ENCODE measurements at places on chromosomes 13 and 19.

DNA sequence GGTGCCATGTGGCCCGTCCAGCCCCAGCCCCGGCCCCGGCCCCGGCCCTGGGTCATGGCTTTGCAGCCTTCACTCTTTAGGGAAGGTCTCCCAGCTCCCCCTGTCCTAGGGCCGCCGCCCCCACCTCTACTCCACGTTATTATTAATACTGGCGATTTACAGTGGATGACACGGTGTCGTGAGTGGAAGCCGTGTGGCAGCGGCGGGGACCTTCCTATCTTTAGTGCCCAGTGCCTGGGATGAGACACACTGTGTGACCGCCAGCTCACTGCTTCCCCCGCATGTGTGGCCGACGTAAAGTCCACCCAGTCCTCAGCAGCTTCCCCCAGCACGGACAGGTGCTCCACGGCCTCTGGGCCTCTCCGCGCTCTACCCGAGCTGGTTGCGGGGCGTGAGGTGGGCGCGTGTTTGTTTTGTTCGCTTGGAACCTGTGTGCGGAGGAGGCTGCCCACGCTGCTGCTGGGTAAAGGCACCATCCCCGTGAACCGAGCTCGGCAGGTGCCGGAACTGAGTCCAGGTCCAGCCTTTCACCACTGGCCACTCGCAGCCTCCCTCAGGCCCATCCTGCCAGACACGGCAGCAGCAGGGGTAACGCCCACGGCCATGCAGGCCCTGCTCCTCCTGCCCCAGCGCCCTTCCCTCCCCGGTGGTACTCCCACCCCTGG lies 70.9 kb upstream of the MCF2L start:
- no peak for DNase-seq

- DNase-seq: peak; percentile 49
Measured at GRCh38 chr13:106311004-106311403, 224.5 kb downstream of the EFNB2 start.

DNA sequence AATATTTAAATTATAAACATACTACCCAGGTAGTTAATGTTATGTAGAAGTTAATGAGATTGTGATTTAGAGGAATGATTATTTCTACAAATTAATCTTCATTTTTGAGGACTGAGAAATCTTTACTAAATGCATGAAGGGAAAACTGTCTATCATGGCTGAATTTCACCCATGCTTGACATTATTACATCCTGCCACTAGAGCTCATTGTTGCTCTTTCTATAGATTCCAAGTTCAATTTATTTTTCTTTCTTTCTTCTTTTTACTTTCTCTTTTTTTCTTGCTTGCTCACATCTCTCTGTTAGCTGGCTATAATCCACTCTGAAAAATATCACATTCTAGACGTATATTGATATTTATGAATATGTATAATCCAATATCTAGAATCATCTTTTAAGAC lies 505.0 kb upstream of the KLHL1 start:
- DNase-seq: no peak

- peak; percentile 89 for DNase-seq
Measured at GRCh38 chr13:95644601-95645052, at the start of gene DZIP1. DZIP1 (minus strand) TSS chr13:95644706; CDS start chr13:95642029, 2,677 bp downstream.

- no peak for DNase-seq
Measured at GRCh38 chr13:33050161-33050560, 33.9 kb downstream of the KL start.

DNA sequence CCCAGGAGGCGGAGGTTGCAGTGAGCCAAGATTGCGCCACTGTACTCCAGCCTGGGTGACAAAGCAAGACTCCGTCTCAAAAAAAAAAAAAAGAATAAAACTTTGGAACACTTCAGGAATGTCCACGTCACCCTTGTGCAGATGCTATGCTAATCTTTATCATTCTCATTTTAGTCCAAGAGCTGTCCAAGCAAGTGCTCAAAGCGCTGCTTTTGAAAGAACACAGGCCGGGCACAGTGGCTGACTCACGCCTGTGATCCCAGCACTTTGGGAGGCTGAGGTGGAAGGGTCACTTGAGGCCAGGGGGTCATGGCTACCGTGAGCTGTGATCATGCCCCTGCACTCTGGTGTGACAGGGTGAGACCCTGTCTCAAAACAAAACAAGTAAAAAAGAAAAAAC lies 11.1 kb upstream of the UQCR11 start:
- no peak for DNase-seq

DNA sequence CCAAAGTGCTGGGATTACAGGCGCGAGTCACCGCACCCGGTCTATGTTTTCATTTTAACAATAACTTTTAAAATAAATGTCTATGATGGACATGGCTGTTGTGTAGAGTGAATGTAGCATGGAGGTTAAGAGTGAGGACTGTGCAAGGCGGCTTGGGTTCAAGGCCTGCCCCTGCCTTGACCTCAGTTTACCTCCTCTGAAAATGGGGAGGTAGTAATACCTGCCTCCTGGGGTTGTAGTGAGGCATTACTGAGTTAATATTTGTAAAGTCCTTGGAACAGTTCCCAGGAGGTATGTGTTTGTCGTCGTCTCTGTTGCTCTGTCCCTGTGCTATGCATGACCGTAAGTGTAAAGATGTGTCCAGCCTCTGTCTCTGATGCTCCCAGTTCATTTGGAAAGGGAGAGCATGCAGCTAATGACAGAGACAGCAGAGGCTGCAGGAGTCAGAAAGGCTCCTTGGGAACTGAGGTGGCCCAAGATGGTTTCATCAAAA lies 9.4 kb downstream of the GARRE1 start:
- DNase-seq: no peak

- DNase-seq: no peak
Measured at GRCh38 chr13:43422116-43422515, 364.7 kb downstream of the ENOX1 start.

- DNase-seq: no peak
Measured at GRCh38 chr19:33703821-33704220, 82.1 kb downstream of the CHST8 start.

GRCh38 chr13:112510987-112511685 lies 76.8 kb downstream of the TUBGCP3 start:
- no peak for DNase-seq

DNA sequence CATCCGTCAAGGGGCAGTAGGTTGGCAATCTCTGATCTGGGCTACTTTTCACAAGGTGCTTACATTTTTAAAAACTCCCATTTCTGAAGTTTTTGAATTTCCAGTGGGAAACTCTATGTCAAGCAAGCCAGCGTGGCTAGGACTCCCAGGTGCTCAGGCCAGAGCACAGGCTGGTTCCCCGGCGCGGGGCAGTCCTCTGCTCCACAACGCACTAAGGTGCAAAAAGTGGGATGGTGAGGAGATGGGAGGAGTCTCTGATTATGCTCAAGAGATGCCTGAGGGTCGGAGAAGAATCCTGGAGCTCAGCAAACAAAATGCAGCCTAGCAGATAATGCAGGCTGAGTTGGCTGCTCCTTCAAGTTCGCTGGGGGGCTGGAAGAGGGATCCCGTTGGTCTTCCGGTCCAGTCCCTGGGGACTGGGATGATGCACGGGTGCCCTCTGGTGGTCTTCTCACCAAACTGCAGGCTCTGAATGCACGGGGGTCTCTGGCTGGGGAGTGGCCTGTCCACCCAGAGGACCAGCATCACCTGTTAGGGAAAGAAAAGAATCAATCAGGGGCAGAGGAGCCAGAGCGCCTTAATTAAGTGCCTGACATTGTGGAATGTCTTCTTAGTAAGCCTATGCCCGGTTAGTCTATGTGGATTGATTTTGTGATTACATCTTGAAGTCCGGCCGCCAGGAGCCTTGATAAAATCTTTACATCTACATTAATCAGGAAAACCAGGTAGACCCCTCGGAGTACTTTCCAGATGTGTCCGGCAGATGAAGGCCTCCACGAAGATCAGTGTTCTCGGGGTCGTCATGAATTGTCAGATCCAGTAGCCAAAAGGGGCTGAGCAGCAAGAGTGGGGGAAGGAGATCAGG lies 244.4 kb upstream of the MAB21L1 start:
- peak; percentile 68 for DNase-seq

- no peak for DNase-seq
Measured at GRCh38 chr13:100334214-100334613, 245.3 kb downstream of the PCCA start.

DNA sequence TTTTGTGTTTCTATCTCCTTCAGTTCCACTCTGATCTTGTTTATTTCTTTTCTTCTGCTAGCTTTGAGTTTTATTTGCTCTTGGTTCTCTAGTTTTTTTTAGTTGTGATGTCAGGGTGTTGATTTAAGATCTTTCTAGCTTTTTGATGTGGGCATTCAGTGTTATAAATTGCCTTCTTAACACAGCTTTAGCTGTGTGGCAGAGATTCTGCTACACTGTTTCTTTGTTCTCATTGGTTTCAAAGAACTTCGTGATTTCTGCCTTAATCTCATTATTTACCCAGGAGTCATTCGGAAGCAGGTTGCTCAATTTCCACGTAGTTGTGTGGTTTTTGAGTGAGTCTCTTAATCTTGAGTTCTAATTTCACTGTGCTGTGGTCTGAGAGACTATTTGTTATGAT lies 251.7 kb upstream of the HTR2A start:
- DNase-seq: no peak

Measured in NCI-H1417 (cell line).